Thymus (tissue), 14 donors: ENCODE measurements at places on chromosomes 2 and 18. TPM values are rescaled to one million over a fixed set of nuclear protein-coding genes. Genes with fewer than 3 reads are reported as not detected.

- peaks cover 14% of the 10 kb centered on the region for H3K4me1 ChIP-seq
- H3K27me3 ChIP-seq: no peaks in the 10 kb centered on the region
- H3K4me3 ChIP-seq: no peak overlapping the region
- no peak for DNase-seq
These were observed 5.0 kb downstream of the NAPG start for GRCh38 chr18:10530852-10531251.

GRCh38 chr2:201411421-201411820 is 39.8 kb downstream of the TRAK2 start:
- no peak overlapping the region for H3K4me3 ChIP-seq
- no peak for DNase-seq
- H3K4me1 ChIP-seq: no peaks in the 10 kb centered on the region
- no peaks in the 10 kb centered on the region for H3K27me3 ChIP-seq

DNA sequence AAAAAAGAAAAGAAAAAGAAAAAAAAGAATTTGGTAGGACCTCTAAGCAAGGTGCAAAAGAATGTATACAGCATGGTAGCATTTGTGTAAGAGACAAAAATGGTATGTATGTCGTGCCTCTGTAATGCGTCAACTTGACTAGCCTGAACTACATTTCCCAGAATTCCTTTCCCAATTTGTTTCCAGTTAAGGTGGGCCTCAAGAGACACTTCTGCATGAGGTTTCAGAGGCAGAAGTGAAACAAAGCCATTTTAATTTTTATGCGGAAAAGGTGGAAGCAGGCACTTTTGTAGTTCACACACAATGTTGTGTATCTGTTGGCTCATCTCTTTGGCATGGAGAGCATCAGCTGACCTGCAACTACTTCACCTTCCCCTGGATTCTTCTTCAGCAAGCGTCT is 56.5 kb upstream of the PAPOLG start:
- H3K27me3 ChIP-seq: no peaks in the 10 kb centered on the region
- H3K4me1 ChIP-seq: no peaks in the 10 kb centered on the region
- H3K4me3 ChIP-seq: no peak overlapping the region
- DNase-seq: no peak
- no peaks in the 10 kb centered on the region for H3K36me3 ChIP-seq

DNA sequence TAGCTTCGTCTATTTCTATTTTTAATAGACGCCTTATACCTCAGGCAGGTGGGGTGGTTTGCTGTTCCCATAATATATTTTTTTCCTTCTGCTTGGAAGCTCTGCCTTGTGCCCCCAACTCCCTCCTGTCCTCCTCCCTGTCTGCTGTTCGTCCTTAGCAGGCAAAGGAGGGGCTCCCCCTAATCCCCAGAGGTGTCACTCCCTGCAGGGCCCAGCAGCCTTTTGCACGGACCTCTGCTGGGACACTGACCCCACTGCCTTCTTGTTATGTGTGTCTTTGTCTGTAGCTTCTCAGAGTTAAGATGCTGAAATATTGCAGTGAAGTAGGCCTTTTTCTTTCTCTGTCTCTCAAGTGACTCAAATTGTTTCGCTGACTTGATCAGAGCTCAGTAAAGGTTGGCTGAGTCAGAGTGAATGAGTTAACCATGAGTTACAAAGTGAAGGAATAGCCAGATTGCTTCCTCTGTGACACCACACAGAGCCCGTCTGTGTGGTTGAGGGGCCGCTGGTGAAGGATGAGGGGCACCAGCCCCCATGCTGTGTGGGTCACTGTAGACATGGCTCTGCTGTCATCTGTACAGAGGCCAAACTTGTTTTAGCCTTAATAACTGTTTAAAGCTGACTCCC is 47.7 kb downstream of the PRKCE start:
- no peak overlapping the region for H3K4me3 ChIP-seq
- no peak overlapping the region for H3K27ac ChIP-seq
- DNase-seq: no peak
- H3K36me3 ChIP-seq: no peaks in the 10 kb centered on the region

Gene ASPRV1
- total RNA-seq: 1.5 TPM

Gene SDC1
- total RNA-seq: 6.8 TPM
